ENCODE measurements at places on chromosomes 4 and X.

DNA sequence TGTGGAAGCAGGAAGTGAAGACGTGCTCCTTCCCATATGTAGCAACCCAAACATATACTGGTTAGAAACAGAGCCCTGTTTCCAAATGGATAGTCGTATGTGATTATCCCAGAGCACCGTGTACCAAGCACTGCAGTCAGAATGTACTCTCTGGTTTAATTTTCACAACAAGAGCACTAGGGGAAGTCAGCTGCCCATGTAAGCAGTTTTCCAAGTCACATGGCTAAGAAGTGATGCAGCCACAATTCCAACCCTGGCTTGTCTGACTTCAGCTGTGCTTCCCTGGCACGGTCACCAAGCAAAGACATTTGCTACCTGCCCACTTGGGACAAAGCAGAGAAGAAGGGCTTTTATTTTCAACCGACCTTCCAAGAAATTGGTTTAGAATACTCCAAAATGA lies 28.2 kb upstream of the CEP135 start:
- no peak for DNase-seq

DNA sequence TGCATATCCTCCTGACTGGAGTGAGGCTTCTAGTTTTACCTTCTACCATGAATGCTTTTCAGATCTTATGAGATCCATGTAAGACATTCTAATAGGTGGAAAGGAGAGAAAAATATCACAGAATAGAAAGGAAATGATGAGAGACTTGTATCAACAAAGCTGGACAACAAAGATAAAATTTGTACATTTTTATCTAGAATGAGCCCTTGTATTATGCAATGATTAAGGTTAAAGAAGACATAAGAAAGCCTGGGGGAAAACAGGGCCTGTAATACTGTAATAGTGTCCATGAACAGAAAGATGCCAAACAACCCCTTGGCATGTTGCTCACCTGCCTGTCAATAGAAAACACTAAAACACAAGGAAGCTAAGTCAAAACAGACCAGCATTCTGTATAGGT lies 44.2 kb upstream of the SCRG1 start:
- DNase-seq, result no peak

DNA sequence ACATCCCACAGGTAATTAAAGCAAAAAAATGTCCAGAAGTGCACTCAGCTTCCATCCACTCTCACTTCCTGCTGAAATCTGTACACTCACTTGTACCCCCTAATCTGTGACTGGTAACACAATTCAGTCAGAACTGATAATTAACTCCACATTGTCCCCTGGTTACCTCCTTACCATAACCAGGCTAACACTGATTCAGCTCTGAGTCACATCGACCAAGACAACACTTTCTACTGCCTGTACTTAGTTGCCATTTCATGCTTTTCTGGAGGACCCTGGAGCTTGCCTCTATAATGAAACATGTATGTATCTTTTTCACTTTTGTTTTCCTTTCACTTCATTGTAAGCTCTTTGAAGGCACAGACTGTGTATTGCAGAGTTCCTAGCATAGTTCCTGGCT lies 130.9 kb upstream of the GABRG1 start:
- no peak for DNase-seq

DNA sequence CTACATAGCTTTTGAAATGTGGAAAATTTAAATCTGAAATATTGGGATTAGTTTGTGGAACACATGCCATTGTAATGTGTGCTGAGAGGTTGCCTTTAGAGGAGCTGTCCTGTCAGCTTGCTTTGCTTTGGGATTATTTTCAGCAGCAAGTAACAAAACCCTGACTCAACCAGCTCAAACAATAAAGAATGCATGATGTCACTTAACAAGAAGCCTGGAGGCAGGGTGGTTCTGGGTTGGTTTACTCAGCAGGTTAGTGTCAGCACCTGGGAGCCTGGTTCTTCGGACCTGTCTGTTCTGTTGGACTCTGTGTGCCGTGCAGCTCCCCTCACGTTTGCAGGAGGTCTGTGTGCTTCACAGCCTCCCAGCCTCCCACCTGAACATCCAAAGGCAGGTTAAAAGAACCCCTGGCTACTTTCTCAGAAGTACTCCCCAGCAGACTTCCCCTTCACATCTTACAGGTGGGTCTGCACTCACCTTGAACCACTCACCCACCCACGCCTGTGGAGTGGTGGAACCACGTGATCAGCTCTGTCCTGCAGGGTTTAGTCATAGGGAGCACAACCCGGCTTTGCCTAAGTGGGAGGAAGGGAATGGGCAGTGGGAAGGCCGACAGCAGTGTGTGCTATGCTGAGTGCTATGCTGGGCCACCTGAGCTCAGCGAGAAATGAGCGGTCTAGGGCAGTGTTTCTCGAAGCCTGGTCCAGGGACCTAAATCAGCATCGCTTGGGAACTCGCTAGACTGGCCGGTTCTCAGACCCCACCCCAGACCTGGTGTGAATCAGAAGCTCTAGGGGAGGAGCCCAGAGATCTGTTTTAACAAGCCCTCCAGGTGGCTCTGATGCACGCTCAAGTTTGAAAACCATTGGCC lies 20.4 kb downstream of the TMEM131L start:
- peak; percentile 87 for DNase-seq

DNA sequence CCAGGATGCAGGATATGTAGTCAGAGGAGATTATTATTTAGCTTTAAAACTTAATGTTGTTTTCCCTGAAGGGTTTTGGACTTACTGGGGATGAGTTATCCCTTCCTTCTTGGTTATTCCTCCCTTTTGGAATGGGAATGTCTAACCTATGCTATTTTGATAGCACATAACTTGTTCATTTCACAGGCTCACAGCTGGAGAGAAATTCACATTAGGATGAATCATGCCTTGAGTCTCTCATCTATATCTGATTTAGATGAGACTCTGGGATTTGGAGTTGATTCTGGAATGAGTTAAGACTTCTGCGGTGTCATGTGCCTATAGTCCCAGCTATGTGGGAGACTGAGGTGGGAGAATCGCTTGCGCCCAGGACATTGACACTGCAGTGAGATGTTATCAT lies 81.1 kb downstream of the ATP11C start:
- DNase-seq, result no peak

- DNase-seq, result no peak
These were observed 238.8 kb downstream of the LDB2 start for GRCh38 chr4:16659694-16660093.

- DNase-seq, result no peak
These were observed 3.6 kb downstream of the ART3 start for GRCh38 chr4:76078033-76078613.

DNA sequence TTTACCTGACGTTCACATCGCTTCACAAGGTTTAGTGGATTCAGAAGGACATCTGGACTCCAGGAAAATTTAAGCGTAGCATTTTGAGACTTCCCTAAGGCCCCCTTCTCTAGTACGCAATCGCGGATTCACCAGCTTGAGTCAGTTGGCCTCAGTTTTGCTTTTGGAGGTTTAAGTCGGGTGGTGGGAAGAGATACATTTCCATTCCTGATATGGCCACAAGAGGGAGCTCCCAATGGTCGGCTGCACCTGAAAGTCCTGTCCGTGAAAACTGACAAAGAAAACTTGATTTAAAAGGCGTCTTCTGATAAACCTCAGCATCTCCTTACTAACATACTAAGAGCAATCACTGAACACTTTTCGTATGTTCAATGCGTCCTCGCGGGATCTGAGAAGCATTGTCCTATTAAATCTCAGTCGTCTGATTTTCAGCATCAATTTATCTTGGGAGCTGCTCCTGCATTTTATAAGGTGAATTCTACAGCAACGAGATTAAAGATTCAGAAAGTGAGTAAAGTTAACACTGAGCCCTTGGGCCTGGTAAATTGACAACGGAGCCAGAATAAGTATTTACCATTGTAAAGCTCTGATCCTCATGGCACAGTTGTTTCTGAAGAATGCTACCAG lies 50.6 kb downstream of the LGI2 start:
- peak; percentile 77 for DNase-seq

GRCh38 chr4:88318751-88319350 lies 34.5 kb upstream of the PPM1K start:
- DNase-seq, result peak; percentile 3

DNA sequence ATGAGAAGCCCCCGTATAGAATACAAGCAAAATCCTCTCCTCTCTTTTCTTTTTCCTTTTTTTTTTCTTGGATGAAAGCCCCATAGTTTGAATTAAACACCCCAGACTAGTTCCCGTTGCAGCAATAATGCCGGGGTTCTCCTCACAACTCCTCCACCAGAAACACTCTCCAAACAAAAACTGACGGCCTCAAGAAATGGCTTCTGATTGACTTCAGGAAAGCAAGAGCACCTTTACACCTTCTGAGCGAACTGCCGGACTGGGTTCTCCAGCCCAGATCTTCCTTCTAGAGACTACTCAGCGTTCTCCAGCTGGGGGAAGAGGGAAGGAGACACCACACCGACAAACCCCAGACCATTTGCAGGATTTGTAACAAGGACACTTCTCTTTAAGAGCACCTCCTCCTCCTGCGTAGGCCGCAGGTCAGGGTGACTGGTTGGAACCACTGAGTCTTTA lies 4.0 kb downstream of the HAND2 start:
- DNase-seq, result no peak

DNA sequence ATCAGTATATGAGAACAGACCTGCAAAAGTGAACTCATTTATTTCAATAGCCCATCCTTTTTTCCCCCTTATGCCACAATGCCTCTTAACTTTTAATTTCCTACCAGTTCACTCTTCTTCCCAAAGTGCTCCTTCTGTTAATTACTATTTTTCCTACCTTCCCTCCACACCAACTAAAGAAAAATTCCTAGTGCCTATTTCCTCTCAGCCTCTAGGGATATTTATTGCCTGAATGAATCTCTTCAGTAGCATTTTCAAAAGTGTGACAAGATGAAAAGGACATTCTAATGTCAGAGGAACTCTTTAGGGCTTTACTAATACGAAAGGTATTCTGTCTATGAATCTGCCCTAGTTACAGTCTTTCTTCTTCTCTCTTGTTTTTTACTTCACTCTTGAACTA lies 181.1 kb upstream of the SPRY1 start:
- peak; percentile 31 for DNase-seq

DNA sequence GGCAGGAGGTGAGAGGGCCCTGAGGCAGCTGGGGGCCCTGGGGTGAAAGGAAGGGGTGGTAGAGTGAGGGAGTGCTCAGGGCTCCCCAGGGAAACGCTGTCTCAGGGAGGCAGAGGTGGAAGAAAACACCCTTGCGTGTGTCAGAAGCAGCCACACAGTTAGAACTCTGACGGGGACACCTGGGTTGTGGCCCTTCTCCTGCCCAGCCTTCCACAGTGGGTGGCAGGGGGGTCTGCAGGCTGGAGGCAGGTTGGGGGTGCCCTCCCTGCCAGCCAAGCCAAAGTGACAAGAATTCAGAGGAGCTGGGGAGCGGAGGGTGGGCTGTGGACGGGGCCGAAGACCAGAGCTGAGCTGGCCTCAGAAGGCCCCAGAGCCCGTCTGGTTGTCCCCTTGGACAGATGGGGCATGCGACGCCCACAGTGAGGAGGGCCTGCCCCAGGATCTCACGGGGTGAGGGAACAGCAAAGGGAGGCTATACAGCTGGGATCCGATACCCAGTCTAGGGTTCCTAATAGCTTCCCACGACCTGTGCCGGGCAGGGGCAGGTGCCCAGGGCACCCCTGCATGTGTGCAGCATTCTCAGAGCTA lies 105.2 kb upstream of the ADRA2C start:
- DNase-seq, result no peak

GRCh38 chr4:184380707-184381106 lies 93.6 kb downstream of the IRF2 start:
- DNase-seq, result no peak

GRCh38 chr4:71130827-71131603 lies 137.6 kb downstream of the DCK start:
- DNase-seq, result peak; percentile 7

GRCh38 chrX:136369377-136369776 lies 68.6 kb downstream of the ADGRG4 start:
- no peak for DNase-seq

DNA sequence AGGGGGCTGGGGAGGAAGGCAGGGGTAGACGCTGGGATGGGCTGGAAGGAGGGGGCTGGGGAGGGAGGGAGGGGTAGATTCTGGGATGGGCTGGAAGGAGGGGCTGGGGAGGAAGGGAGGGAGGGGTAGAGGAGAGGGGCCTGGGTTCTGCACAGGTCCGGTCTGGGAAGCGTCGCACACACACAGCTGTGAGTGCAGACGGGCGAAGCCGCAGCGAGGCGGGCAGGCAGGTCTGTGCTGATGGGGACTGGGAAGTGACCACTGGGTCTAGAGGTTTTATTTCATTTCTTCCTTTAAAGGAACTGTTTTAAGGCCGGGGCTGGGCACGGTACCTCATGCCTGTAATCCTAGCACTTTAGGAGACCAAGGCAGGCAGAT lies 69.1 kb upstream of the MXD4 start:
- DNase-seq, result no peak

- DNase-seq, result no peak
These were observed 2.5 kb upstream of the TMEM154 start for GRCh38 chr4:152682143-152682941.

DNA sequence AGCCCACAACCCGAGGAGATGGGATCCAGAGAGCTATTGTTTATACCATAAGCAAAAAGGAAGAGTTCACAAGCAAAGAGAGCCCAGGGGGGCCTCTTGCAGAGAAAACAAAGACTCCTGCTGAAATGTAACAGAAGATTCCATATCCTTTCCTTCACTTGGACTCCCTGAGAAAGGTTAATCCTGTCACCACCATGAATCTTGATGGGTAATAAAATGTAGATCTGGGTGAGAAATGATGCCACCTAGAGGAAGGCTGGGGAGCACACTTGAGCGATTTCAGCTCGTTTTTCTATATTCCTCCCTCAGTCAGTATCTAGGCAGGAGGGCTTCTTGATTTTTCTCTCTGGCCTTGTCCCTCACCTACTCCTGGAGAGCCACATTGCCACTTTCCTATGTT lies 10.2 kb upstream of the KCNE5 start:
- DNase-seq, result peak; percentile 32

DNA sequence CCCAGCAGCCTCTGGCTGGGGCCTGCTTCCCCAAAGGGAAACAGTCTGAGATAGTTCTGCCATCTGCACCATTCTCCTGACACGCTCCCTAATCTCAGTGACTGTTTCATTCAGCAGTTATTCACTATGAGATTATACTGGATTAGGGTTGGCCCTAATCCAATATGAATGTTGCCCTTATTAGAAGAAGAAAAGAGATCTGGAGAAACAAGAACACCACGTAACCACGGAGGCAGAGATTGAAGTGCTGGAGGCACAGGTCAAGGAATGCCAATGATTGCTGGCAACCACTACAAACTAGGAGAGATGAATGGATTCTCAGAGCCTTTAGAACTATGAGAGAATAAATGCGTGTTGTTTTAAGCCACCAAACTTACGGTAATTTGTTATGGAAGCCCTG lies 7.4 kb downstream of the ACOX3 start:
- DNase-seq, result peak; percentile 15

GRCh38 chr4:139042981-139043460 lies 27.4 kb downstream of the NOCT start:
- no peak for DNase-seq

GRCh38 chr4:114132830-114133229 lies 153.4 kb upstream of the ARSJ start:
- DNase-seq, result no peak

GRCh38 chr4:13243152-13243551 lies 241.0 kb downstream of the RAB28 start:
- no peak for DNase-seq

GRCh38 chr4:40829586-40829985 lies 79.8 kb downstream of the NSUN7 start:
- DNase-seq, result no peak

Measured in trophoblast cell (in vitro differentiated cells and primary cell).